ENCODE measurements at places on chromosomes 3 and 15.

- no peak for DNase-seq
These were observed 73.9 kb downstream of the ARNT2 start for GRCh38 chr15:80478075-80478474.

- no peak for DNase-seq
These were observed 38.1 kb downstream of the FOXL2 start for GRCh38 chr3:138908846-138909245.

DNA sequence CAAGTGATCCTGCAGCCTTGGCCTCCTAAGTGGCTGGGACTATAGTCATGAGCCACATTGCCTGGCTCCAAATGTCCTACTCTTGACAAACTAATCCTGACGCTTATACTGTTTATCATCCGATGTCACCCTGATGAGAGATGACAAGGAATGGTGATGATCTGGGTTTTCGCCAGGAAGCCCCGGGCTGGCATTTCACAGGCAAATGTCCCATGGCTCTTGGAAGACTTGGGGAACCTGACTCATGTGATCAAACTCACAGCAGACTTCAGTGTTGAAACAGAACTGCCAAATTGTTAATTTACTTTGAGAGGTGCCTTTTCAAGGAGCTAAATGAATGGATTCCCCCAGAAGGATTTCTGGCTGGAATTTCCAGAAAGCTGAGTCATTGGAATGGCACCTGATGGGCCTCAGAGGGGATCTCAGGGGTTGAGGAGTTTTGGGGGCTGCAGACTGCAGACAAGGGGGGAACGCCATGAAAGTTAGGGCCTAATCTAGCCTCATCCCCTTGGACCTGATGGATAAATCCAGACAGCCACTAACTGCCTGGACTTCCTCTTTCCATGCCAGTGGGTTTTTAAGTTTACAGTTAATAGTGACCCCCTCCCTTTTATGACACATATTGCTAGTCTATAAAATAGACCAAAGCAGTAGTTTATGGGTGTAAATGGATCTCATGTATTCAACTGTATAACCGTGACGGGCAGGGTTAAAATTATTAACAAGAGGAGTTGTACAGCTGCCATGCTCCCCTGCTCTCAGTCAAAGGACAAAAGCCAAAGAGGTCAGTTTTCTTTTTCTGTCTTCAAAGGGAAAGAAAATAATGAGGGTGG lies 146.6 kb downstream of the CHSY1 start:
- no peak for DNase-seq

DNA sequence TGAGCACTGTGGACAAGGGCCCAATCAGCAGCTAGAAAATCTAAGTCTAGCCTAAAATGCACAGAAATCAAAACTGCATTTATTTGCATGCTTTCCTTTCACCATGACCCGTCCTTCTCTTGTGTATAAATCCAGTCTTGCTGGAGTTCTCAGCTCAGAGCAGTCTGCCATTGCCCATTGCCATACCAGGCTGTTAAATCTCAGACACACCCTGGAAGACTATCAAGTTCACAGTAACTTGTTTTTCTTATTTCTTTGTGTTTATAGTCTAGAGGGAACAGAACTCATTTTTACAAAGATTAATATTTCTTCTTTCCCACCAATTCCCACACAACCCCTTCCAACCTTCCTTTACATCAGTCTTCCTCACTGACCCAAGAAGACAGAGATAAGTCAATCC lies 85.9 kb downstream of the COL8A1 start:
- DNase-seq, result no peak

DNA sequence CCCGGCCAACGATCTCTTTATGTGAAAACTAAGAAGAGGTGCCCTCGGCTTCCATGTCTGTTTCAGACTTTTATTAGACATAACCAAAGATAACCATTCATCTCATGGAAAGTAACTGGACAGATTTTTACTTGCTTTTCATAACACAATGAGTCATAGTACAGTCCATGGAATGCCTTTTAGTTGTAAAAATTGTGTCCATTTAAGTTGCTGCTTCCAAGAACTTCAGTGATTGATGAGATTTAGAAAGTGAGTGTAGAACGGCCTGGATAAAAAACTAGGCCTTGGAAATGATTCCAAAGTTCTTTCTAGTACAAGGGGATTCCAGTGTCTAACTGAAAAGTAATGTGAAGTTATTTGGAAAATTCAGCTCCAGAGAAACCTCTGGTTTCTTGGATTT lies 10.8 kb downstream of the EIF2AK4 start:
- no peak for DNase-seq

DNA sequence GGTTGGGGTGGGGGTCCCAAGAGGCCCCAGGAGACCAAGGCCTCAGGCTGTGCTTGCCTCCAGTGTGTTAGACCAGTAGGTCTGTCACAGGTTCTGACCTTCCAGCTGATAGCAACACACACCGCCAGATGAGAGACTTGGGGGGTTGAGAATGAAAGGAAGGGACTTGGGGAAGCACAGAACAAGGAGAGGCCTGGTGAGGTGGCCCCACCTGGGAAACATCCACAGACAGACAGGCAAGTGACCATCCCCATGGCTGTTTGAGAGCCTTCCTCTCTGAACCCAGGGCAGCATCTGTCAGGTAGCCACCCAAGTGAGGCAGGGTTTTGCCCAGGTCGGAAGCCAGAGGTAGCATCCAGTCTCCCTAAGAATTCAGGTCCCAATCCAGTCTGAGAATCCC lies 35.0 kb upstream of the VPS8 start:
- no peak for DNase-seq

DNA sequence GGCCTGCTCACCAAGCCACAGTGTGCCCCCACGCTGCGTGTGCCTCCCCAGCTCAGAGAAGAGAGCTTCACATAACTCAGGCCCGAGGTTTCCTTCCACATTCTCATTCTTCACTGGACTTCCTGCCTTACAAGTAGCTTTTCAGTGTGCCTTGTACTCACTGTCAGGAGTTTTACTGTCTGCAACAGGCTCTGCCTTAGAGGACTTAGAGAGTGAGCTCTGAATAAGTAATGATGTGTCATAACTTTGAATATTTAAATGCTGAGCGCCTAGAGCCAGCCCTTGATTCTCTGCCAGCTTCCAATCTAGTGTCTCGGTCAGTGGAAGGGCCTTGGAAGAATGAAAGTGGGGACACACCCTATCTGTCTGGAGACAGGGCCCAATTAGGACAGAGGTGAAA lies 41.8 kb downstream of the ITGB5 start:
- no peak for DNase-seq

GRCh38 chr15:49664716-49665115 lies 43.9 kb downstream of the DTWD1 start:
- no peak for DNase-seq

GRCh38 chr3:123339302-123339701 lies 109.6 kb downstream of the ADCY5 start:
- DNase-seq, result no peak

DNA sequence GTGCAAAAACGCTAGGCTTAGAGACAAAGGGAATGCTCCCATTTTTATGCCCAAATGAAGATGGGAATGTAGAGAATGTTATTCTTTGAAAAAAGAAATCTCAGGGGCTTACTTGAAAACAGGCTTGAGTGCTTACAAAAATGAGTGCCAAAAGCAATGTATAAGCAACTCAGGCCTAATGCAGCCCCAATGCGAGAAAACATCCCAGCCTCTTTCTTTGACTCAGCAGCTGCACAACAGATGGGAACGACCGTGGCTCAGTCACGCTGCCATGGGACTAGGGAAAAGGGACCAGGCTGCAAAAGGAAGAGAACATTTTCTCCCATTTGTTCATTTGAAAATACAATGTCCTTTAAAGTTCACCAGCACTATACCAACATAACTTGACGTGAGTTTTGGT lies 246.4 kb upstream of the LRIG1 start:
- DNase-seq, result no peak

- no peak for DNase-seq
These were observed 86.9 kb upstream of the RASGRP1 start for GRCh38 chr15:38651328-38652038.

Data from GOT3 (cell line).